DMS153 (cell line): ENCODE measurements at places on chromosomes 6 and 20.

- DNase-seq = no peak
Observed at GRCh38 chr6:10410207-10411050, 4.4 kb downstream of the TFAP2A start.

GRCh38 chr20:63497946-63498935 lies 642 bp downstream of the EEF1A2 start:
- DNase-seq = no peak

GRCh38 chr6:39228111-39228971 lies 934 bp downstream of the KCNK5 start:
- DNase-seq = no peak

GRCh38 chr20:46507760-46508407 lies 5.5 kb downstream of the ZNF334 start:
- no peak for DNase-seq

DNA sequence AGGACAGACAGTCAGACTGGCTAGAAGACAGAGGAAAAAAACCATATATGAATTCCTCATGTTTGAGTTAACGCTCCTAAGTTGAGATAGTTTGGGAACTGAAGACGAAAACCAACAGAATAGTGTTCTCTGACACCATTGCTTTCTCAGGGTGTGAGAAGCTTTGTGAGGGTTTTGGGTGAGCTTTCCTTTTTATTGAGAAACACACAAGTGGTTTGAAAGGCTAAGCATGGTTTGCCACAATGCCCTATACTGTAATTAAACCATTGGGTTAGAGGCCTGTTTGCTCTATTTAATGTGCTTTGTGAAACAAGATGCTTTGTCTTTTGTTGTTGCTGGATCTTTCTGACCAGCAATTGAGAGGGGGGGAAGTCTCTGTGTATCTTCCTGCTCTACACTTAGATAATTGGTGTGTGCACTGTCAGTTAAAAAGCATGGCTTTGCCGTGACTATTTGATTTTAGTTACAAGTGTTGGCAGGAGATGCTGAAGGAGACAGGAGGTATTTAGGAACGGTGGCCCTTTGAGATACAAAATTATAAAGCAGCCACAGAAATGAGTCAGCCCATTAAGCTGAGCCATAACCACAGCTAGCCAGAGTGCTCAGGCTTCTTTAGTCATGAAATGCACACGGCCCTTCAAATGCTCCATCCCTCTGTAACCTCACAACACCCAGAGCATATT lies 273.0 kb upstream of the PREP start:
- peak; percentile 91 for DNase-seq
